Mammary epithelial cell (primary cell): ENCODE measurements at places on chromosomes 5 and 9.

- peak; percentile 37 for DNase-seq
These were observed 207.5 kb upstream of the OTULINL start for GRCh38 chr5:14374100-14374499.

DNA sequence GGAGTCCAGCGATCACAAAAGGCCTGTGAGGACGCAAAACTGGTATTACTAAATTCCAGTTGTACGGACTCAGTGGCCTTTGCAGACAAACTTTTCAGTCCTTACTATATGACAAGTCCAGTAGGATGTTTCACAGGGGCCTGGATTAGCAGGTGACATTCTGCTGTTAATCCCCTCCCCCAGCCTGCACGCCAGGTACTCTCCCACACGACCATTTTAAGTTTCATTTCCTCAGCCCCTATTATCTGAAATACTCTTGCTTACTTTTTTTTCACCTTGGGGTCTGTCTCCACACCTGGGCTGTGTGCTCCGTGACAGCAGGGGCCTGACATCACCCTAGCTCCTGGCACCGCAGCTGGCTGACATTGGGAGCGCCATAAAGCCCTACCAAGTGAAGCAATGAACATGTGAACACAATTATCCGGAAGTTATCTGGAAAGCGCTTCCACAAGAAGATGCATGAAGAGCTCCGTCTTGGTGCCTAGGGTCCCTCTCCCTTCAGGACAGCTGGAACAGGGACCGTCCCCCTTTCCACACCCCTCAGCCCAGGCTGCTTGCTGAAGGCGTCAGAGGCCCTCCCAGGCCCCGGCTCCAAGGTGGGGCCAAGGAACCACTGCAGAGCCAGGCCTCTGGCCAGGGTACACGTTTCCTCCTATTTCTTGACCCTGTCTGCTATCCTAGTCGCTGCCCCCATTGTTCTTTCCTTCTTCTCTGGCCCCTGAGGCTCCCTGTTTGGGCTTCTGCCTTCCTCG lies 39.7 kb upstream of the ZNF622 start:
- no peak for DNase-seq

DNA sequence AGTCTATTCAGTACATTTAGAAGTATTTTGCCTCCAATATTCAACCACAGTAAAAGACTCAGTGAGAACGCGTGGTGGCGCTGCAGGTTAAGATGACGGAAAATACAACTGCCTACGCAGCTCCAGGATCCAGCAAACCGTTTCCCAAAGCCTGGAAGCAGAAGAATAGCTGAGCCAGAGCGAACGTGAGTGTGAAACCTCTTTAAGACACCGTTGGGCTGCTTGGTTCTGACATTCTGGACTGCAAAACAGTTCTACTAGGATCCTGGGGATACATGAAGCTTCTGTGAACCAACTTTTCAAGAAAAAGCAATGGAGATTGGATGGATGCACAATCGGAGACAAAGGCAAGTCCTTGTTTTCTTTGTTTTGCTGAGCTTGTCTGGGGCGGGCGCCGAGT lies at the start of gene PCDHB16:
Gene PCDHB16, plus strand, starts transcription at position 140 of the 400 bp plus-strand sequence. Its CDS starts 173 bp downstream, at position 313.
- DNase-seq: peak; percentile 3

- DNase-seq: no peak
These were observed 12.7 kb downstream of the SLC1A3 start for GRCh38 chr5:36619012-36619635.

- DNase-seq: no peak
These were observed 100.9 kb downstream of the PIK3R1 start for GRCh38 chr5:68316469-68316868.

- DNase-seq: no peak
These were observed 120.9 kb upstream of the STK32A start for GRCh38 chr5:147113967-147114366.

DNA sequence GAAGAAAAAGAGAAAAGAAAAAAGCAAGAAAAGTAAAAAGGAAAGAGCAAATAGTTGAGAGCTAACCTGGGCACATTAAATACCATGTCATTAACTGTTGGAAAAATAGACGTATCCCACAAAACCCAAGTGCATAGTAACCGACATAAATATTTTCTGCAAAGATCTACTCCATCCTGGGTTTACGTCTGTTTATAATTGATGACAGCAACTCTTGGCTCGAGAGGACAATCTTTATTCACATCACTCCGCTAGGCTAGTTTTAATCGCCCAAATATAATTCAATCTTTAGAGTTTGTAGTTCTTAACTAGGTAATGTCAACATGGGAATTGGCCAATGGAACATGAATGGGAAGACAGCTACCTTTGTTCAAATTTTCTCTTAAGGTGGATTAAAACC lies 321.7 kb upstream of the TNC start:
- DNase-seq: no peak

DNA sequence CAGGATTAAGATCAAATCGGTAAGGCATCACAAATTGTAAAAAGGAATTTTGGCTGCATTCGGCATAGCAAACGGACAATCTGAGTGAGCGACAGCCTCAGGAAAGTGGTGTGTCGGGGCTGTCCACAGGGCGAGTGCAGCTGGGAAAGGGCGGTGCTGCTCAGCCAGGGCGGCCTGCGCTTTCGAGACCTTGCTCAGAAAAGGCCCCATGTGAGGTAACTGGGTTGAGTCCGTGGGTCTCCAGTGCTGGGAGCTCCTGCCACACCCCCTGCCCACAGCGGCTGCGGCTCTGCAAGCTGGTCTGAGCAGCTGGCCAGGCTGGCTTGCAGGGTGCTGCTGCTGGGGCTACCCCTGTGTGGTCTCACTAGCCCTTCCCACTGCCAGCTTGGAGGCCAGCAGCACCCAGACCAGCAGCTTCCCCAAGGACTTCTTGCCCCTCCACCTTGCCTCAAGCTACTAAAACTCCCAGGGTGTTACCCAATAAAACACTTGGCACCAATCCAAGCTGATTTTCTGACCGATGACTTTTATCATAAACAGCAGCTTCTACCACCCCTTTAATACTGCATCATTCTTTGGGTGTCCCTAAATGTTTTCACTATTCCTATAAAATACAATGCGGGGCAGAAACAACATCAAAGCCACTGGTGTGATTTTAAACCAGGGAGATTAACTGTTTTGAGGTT lies 6.2 kb downstream of the SURF2 start:
- no peak for DNase-seq

DNA sequence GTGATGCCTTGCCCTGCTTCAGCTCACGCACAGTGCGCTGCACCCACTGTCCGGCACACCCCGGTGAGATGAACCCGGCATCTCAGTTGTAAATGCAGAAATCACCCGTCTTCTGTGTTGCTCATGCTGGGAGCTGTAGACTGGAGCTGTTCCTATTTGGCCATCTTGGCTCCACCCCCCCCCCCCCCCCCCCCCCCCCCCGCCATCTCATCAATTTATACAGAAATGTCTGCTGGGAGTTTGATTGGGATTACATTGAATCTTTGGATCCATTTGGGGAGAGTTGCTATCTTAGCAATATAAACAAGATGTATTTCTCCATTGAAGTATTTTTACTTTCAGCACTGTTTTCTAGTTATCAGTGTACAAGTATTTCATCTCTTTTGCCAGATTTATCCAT lies 55.2 kb downstream of the RIC1 start:
- no peak for DNase-seq

DNA sequence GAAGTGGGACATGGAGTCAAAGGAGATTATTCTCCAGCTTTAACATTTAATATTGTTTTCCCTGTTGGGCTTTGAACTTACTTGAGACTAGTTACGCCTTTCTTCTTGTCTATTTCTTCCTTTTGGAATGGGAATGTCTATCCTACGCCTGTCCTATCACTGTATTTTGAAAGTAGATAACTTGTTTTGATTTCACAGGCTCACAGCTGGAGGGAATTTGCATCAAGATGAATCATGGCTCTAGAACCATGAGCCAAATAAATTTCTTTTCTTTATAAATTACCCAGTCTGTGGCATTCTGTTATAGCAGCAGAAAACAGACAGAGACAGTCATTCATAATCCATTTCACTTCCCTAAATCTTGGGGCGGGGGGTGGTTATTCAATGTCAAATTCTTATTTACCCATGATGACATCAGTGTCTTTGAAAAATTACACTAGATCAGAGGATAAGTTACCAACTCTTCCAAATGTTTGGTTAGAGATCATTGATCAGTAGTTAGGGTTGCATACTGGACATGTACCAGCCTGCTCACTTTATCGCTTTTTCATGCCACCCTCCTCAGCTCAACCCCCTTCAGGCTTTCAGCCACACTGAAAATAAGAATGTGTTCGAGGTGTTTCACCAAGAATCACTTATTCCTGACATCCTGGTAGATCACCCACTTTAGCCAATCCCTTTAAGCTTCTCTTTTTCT lies 419.6 kb upstream of the PIK3R1 start:
- no peak for DNase-seq

GRCh38 chr5:62354028-62354874 lies 48.2 kb downstream of the KIF2A start:
- peak; percentile 40 for DNase-seq

- no peak for DNase-seq
These were observed 73.3 kb downstream of the CMYA5 start for GRCh38 chr5:79762929-79763328.

DNA sequence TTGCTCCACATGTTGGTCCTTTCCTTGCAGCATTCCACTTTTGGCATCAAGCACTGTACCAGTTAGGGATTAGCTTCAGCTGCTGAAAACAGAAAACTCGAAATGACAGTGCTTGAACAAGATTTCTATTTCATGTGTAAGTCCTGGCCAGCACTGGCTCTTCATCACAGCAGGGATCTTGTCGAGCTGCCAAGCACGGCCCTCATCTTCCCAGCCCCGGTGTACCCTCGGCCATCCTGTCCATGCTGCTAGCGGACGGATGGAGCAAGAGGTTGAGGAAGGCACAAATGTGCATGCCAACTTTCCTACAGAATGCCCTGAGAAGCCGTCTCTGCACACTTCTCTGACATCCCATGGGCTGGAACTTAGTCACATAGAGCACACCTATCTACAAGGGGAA lies 130.6 kb downstream of the TENT4A start:
- DNase-seq: no peak

DNA sequence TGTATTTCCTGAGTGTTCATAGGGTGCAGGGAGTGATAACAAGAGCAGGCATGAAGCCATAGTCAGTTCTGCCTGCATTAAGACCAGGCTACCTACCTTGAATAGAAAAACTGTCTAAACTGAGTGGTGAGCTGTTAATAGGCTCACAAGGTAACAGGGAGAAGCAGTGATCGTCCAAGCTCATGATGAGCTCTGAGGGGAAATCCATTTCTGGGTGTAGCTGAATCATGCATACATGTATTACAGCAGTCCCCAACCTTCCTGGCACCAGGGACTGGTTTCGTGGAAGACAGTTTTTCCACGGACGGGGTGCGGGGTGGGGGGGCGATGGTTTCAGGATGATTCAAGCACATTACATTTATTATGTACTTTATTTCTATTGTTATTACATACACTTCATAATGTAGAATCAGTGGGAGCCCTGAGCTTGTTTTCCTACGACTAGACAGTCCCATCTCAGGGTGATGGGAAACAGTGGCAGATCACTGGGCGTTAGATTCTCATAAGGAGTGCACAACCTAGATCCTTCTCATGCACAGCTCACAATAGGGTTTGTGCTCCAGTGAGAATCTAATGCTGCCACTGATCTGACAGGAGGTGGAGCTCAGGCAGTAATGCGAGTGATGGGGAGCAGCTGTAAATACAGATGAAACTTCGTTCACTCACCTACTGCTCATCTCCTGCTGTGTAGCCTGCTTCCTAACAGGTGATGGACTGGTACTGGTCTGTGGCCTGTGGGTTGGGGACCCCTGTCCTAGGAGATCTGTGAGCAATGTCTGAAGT lies 100.0 kb upstream of the IL6ST start:
- no peak for DNase-seq

DNA sequence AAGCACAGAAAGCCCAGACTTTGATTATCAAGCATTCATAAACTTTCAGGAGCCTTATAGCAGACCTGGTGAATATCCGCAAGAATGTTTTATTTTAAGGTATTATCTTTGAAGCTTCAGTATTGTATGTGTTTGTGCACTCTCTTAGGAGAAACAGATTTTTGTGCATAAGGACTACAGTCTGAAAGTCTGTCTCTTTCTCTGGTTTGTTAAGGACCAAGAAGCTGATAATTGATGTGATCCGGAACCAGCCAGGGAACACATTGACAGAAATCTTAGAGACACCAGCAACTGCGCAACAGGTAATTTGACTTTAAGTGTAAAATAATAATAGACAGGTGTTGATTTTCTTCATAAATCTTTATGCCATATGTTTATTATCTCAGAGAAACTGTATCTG lies 22.8 kb upstream of the F2R start:
- DNase-seq: no peak

DNA sequence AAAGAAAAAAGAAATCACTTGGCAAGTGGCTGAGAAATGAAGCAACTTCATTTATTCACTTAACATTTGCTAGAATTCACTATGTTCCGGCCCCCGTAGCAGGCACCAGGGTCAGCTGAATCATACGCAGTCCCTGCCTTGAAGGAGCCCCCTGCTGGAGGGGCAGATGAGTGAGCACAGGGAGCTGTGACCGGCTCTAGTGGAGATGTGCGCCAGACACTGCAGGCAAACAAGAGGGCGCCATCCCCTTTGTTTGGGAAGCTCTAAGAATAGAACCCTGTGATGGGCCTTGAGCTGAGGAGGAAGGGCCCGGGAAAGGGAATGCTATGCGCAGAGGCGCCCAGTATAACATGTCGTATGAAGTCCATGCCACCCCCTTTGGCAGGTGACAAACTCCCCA lies 20.2 kb upstream of the RPL26L1 start:
- DNase-seq: no peak

DNA sequence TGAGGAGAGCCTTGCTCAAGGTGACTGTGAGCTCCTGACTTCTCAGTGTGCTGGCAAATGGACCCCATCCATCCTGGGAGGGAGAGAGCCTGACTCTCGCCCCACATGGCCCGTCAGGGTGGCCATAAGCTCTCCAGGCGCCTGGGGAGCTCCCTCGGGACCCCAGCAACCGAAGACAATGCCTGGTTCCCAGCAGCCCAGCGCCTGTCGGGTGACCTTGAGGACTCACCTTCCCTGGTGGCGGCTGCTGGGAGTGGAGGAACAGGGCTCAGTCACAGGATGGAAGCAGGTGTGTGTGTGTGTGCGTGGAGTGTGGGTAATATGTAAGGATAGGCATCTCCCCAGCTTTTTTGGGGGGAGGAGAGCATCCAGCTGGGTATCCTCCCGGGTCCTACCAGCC lies 190.3 kb downstream of the MELK start:
- DNase-seq: no peak

DNA sequence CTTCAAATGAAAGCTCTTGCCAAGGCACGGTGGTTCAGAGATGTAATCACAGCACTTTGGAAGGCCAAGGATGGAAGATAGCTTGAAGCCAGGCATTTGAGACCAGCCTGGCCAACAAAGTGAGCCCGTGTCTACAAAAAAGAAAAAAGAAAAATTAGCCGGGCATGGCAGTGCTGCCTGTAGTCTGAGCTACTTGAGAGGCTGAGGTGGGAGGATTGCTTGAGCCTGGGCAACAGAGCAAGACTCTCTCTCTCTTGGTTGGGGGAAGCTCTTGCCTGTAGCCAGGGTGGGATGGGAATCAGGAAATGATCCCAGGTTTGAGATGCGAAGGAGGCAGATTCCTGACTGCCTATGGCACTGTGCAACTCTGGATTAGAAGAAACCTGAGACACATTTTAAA lies 62.1 kb downstream of the IL6ST start:
- DNase-seq: no peak

- no peak for DNase-seq
These were observed 9.5 kb upstream of the IFNK start for GRCh38 chr9:27514551-27514950.

GRCh38 chr9:93248386-93249040 lies 64.6 kb downstream of the WNK2 start:
- DNase-seq: no peak

GRCh38 chr5:122775550-122776542 lies 966 bp downstream of the SNX2 start:
- no peak for DNase-seq
